BJ (cell line): ENCODE measurements at places on chromosomes 12 and 14.

GRCh38 chr12:120579179-120579578 lies 2.0 kb downstream of the POP5 start:
- DNase-seq, result no peak

DNA sequence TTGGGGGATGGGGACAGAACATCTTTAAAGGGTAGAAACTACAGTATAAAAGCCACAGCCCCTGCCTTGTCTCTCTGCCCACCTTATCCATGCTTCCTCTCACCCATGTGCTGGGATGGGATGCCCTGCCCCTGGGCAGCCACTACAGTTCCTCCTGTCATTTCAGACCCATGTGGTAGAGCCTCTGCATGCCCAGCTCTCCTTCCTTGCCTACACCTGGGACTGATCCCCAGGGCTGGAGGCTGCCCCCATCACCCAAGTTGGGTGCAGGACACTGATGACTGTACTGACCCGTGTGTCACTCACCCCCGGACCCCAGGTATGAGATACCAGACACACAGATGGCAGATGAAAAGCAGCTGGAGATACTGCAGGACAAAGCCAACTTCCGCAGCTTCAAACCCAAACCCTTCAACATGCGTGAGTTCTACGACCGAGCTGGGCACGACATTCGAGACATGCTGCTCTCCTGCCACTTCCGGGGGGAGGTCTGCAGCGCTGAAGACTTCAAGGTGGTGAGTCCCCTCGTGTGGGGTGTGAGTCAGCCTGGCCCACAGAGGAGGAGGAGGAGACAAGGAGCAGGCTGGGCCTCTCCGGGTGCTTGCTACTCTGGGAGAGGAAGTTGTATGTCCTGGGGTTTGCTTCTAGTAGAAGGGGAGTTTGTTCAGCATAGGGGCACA lies 2.2 kb downstream of the ASIC1 start:
- DNase-seq, result no peak

DNA sequence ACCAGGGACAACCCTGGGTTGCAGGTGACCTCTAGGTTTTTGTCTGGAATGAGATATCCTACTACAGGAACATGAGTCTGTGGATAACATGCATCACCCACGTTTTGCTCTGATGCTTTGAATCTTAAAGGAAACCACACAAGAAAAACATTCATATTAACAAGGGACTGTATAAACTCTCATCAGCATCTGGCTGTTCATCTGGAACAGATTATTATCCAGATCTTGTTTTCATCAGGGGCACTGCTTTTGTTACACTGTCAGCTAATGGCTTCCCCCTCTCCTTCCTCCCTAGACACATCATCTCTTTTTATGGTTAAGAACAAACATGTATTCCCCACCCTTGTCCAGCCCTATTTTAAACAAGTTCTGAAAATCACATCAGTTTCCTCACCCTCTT lies 1095.7 kb downstream of the AACS start:
- DNase-seq, result no peak

DNA sequence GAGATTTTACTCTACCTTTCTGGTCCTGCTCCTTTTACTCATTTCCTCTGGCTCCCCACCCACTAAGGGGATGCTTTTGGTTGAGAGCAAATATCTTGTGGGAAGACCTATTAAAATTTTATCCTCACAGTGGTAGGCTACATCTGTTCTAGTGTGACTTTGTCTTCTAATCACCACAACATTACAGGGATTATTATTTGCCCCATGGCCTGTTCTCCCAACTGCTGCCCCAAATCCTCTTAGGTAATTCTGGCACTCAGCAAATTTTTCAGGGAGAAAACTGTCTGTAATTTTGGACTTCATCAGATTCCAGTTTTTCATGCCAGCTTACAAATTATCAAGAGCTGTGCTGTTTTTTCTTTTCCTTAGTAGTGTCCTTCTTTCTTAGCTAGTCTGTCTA lies 172.3 kb downstream of the GPHN start:
- DNase-seq, result no peak

DNA sequence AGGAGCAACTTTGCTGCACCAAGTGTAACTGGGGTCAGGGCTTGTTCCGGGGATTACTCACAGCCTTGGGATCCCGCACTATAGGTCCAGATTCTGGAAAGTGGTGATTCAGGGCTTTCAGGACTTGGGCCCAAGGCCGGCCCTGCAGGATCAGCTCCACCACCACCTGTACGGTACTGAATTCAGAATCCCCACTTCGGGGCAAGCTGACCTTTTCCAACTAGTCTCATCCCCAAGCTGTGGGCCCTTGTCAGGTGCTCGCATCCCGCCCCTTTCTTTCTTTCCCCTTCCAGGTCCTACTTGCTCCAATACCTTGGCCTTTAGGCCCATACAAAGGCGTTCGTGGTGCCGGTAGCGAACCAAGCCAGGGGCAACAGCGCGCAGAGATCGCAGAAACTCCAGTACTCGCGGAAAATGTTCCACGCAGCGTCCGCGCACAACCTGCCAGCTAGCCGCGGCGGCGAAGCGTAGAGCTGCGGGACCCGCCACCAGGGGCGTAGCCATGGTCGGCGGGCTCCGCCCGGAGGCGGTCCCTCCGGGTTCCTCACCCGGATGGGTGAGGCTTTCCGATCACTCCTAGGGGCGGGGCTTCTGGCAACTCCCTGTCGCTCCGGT lies 487 bp downstream of the TINF2 start:
- DNase-seq, result no peak

DNA sequence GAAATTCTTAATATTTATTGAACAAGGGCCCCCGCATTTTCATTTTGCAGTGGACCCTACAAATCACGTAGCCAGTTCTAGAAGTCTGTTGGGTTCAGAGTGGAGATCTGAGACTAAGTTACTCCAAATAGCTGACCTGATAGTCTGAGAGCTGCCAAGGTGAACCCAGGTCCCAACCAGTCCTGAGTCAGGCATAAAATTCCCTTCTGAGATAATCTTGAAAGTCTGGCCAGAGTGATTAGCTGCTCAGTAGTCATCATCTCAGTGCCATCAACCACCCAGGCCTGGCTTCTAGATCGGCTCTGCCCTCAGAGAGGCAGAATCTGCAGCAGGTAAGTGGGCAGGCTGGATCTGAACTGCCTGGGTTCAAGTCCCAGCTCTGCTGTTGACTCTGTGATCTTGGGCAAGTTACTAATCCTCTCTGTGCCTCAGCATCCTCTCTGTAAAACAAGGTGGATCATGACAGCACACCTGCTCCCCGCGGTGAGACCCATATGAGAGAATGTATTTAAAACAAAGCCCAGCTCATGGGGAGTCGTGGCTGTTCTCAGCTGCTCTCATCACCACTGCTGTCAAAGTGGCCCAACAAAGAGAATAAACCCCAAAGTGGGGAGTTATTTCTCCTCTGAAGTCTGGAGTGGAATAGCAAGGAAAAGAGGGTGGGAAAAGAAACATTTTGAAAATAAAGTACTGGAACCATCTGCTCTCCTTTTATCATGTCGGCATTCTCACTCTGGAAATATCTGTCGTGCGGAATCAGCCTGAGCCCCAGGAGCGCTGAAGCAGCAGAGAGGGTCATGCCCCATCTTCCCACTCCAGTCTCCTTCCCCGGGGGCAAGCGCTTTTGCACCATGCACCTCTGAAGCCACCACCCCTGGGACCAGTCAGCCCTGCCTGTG lies 193.3 kb downstream of the DPF3 start:
- no peak for DNase-seq

DNA sequence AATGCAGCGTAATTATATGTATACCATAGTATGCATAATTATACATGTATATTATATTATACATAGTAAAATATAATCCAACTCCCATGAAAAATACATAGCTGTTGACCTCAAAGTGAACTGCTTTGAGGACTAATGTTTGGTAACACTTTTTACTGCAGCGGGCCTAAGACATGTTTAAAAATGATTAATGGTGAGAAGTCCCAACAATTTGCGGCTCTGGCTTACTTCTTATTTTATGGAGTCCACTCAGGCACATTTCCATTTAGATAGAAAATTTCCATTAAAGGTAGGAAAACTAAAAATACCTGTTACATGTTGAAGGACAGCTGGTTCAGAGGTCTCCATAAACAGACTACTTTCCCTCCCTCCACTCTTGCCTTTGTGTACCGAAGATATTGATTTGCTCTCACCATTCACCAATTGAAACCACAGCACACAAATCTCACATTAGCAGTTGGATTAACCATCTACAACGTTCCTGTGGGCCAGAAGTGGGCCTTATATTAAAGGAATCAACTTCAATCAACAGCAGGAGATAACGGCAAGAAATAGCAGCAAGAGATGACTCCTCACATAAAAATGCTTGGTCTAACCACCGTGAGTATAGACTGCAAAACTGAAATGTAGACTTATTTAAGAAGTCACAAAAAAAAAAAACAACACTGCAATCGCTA lies 14.1 kb upstream of the NT5DC3 start:
- no peak for DNase-seq

DNA sequence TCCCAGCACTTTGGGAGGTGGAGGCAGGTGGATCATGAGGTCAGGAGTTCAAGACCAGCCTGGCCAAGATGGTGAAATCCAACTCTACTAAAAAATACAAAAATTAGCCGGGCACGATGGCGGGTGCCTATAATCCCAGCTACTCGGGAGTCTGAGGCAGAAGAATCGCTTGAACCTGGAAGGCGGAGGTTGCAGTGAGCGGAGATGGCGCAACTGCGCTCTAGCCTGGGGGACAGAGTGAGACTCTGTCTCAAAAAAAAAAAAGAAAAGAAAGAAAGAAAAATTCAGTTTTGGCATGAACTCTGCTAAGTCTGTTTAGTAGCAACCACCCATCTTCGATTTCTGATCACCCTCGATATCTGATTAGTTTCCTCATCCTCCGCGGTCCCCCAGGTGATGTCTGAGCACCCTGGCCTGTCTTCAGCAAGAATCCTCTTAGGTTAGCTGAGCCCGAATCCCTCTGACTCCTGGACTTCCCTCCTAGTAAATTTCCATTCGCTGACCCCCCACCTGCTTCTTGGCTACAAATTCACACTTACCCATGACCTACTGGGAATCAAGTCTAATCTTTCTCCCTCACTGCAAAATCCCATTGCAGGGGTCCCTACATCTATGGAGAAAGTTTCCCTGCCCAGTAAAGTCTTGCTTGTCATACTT lies 879 bp upstream of the HSPB8 start:
- no peak for DNase-seq

GRCh38 chr12:115623764-115624334 lies 653.6 kb downstream of the MED13L start:
- no peak for DNase-seq

DNA sequence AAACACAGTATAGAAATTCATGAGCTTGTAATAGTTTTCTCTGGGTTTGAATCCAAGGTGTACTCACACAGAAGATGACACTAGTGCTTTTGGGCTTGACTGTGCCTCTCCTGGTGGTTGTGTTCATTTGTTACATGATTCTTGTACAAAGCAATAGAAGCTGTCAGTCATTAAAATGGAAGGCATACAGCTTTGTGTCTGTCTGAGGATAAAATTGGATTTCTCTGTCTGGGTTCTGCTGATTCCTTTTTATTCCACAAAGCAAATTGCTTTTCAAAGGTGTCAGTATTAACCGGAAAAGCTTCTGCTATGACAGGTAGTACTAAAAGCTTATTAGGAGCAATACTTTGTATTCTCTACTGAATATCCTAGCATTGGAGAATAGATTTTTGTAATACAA lies 361.2 kb downstream of the SLC6A15 start:
- DNase-seq, result no peak

- DNase-seq, result no peak
These were observed at the start of gene ZC2HC1C for GRCh38 chr14:75069121-75069810. Gene ZC2HC1C, plus strand, starts transcription at chr14:75069641. Its CDS starts 933 bp downstream, at chr14:75070574.

- no peak for DNase-seq
These were observed 162.4 kb downstream of the RBM19 start for GRCh38 chr12:113803759-113804140.

GRCh38 chr12:46005823-46006222 lies 15.4 kb upstream of the SCAF11 start:
- DNase-seq, result no peak

GRCh38 chr12:55743406-55744339 lies 751 bp downstream of the GDF11 start:
- DNase-seq, result no peak

DNA sequence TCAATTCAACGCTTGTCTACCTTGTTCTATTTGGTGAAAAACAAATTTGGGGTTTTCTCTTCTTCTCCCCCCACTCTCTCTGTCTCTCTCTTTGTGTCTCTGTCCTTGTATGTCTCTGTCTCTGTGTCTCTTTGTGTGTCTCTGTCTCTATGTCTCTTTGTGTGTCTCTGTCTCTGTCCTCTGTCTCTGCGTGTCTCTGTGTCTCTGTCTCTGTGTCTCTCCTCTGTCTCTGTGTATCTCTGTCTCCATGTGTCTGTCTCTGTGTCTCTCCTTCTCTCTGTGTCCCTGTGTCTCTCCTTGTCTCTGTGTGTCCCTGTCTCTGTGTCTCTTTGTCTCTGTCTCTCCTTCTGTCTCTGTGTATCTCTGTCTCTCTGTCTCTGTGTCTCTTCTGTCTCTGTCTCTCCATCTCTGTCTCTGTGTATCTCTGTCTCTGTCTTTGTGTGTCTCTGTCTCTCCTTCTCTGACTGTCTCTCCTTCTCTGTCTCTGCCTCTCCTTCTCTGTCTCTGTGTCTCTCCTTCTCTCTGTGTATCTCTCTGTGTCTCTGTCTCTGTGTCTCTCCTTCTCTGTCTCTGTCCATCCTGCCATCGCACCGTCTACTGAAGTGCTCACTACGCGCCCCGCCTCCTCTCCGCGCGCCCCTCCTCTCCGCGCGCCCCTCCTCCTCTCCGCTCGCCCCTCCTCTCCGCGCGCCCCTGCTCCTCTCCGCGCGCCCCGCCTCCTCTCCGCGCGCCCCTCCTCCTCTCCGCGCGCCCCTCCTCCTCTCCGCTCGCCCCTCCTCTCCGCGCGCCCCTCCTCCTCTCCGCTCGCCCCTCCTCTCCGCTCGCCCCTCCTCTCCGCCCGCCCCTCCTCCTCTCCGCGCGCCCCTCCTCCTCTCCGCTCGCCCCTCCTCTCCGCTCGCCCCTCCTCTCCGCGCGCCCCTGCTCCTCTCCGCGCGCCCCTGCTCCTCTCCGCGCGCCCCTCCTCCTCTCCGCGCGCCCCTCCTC lies 12.8 kb downstream of the LRCOL1 start:
- no peak for DNase-seq

- no peak for DNase-seq
These were observed 72.1 kb downstream of the PHLDA1 start for GRCh38 chr12:75959506-75959905.

GRCh38 chr12:114879354-114879753 lies 195.4 kb upstream of the TBX3 start:
- DNase-seq, result no peak
